ENCODE measurements at places on chromosomes 5 and 9.
A peak's percentile ranks its signal among the peaks of the same experiment; 100 is the strongest.

DNA sequence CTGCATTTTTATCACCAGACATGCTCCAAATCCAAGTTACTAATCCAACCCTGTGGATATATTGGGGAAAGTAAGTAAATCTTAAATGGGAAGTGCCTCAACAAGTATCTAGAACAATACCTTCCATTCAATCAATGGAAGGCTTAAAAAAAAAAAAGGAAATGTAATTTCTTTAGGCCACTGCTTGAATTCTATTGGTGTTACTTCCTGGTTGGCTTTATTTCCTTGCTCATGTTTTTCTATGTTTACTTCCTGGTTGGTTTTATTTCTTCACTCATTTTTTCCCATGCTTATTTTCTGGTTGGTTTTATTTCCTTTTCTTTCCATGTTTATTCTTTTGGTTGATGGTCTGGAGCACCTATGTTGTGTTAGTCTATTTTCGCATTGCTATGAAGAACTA is 363.9 kb downstream of the KDM4C start:
- no peak for DNase-seq

DNA sequence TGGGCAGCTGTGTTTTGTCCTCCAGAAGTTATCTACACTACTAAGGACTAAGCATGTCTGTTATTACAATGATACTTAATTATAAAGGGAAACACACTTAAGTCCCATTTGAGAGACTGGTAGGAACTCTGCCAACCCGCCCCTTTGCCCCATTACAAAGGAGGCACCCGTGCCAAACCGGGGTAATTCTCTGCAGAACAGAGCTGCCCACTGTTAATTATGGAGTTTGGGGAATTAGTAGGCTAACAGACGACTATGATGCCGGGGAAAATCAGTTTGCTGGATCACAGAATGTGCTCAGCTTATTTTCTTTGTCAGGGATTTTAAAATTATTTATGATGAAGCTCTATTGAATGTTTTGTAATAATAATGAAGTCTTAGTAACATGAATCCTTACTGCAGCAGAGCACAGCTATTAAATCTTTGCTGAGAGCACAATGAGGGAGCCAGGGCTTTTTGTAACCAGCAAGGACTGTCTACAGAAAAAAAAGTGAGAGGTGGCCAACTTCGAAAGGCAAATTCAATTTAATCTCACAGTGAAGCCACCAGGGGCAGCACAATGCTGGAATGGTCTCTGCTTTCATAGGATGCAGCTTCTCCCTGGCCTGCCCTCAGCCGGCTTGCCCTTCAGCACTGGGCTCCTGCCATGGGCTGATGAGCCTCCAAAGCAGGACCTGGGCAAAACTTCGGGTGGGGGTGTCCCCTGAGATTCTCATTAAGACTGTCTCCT is 134.5 kb downstream of the GNAQ start:
- no peak for DNase-seq

DNA sequence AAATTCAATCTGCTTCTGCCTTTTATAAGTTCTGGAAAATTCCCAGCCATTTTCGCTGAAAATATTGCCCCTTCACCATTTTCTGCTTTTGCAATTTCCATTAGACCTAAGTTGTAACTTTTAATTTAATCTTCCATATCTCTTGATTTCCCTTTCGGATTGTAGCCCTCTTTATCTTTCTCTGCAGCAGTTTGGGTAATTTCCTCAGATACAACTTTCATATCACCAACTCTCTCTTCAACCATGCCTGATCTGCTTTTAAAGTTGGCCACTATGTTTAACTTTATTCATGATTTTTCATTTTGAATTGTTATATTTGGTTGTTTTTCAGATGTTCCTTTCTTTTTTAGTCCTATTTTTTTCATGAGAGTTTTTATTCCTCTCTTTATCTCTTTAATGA is 157.0 kb upstream of the VLDLR start:
- DNase-seq, result no peak

DNA sequence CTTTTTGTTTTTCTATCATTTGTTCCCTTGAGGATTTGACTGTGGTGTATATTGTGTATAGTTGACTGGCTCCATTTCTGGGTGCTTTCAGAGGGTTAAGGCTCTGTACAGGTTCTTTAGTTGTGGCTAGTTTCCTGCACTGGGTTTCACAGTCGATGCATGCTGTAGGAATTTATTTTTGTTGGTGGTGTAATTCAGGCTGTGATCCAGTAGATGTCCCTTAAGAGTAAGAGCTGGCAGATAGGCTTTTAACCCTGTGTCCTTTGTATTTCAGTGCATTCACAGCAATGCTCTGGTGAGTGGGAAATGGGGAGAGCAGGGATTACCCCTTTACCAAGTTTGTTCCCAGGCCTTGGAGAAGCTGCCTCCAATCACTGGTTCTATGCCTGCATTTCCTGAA is 112.9 kb downstream of the SPATA31D1 start:
- peak; percentile 47 for DNase-seq

GRCh38 chr5:36631620-36632362 is 25.4 kb downstream of the SLC1A3 start:
- no peak for DNase-seq

DNA sequence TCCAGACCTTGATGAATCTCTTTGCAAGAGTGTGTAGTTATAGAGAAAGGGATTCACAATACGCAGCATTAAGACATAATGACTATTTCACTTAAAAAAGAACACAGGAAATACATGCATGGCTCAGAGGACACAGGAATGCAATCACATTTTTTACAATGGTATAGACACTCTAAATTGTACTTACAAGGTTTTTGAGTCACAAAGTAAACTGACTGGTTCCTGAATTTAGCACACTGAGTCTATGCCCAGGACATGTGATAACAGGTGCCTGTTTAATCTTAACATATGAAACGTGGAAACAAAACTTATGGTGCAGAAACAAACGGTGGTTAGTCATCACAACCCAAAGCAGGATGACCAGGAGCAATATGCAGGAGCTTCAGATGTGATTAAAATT is 6.7 kb downstream of the EPB41L4A start:
- no peak for DNase-seq

GRCh38 chr5:76751291-76751690 is 35.4 kb downstream of the F2R start:
- DNase-seq, result no peak

DNA sequence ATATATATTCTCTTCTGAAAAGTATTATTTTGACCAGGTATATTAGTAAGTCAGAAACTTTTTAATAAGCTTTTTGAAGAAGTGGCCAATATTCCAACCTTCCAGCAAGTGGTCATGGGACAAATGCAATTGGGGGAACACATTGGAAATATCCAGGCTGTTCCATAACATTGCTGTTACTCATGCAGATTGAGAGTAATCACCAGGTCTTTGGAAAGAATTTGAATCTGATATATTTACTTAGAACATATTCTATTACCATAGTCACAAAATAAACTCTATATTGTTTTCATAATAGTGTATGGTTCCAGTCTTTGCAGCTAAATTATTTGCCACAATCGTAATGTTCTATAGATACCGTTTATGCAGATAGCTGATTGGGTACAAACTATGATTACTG is 102.8 kb downstream of the TAF11L14 start:
- no peak for DNase-seq

DNA sequence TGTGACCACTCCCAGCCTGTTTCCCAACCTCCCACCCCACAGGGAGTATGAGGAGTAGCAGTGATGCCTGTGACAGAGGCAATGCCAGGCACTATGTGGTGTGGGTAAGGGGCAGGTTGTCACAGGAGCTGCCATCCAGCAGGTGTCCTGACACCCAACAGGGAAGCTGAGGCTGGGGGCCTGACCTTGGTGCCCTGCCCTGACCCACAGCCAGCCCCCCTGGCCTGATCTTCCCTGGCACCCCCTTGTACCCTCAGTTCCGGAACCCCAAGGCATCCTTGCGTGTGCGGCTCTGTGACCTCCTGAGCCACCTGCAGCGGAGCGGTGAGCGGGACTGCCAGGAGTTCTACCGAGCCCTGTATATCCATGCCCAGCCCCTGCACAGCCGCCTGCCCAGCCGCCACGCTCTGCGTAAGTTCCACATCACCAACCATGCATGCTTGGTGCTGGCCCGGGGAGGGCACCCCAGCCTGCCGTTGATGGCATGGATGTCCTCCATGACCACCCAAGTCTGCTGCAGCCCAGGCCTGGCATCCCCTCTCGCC is 14.4 kb downstream of the CARD19 start:
- DNase-seq, result no peak

GRCh38 chr5:124570285-124571035 is 176.0 kb downstream of the ZNF608 start:
- DNase-seq, result no peak

DNA sequence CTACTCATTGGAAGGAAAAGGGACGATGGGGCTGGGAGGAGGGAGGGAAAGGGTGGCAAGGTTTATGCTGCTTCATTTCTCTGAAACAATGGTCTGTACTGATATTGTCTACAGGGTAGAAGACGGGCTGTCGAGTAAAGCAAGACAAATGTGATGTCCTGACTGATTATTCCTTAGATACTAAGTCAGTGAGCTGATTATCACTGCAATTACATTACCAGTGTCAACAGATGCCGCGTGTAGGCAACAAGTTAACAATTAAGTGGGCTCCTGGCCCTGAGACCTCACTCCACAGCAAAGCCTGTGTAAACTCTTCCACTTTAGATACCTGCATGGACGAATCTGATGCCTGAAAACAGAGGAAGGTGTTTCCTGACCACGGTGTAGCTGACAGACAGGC is 602.8 kb downstream of the IRX1 start:
- no peak for DNase-seq

Measured in EH (cell line).